ENCODE measurements at places on chromosomes 6 and 20.

GRCh38 chr20:59820204-59821041, 113.0 kb downstream of the SYCP2 start:
- no peak for DNase-seq

GRCh38 chr20:24098886-24099285, 110.3 kb upstream of the GGTLC1 start:
- DNase-seq: no peak

- no peak for DNase-seq
Measured at GRCh38 chr20:11867291-11867919, 50.3 kb upstream of the BTBD3 start.

DNA sequence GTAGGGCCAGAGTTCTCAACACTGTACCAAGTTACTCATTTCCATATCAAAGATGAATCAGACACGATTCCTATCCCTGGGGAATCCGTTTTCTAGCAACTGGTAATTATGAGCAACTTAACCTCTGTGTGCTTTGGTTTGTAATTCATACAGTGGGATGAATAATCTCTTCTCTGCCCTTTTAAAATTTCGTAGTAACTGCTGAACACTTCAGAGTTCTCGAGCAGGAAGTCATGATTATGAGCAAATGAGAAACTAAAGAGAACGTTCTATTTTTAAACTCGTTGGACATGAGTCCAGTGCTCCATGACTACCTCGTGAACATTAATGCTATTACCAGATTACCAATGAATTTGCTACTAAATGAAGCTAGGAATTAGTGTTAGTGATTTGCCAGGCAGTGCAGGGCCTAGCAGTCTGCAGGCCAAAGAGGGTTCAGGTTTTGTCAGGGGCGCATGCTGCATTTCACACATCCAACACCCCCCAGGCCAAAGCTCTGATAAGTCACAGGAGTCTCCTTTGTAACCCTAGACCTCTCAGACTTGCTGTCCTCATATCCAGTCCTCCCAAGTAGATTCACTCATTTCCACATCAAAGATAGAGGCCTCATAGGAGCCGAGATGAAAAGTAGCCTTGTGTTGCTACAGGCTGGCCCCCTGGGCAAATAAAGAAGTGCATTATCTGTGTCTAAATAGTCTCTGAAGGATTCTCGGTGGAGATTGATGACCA, 45.8 kb upstream of the VSTM2L start:
- no peak for DNase-seq

- no peak for DNase-seq
Measured at GRCh38 chr20:44572551-44573500, 9.6 kb upstream of the PKIG start.

GRCh38 chr6:25874822-25875562, 949 bp upstream of the SLC17A3 start:
- DNase-seq: no peak

DNA sequence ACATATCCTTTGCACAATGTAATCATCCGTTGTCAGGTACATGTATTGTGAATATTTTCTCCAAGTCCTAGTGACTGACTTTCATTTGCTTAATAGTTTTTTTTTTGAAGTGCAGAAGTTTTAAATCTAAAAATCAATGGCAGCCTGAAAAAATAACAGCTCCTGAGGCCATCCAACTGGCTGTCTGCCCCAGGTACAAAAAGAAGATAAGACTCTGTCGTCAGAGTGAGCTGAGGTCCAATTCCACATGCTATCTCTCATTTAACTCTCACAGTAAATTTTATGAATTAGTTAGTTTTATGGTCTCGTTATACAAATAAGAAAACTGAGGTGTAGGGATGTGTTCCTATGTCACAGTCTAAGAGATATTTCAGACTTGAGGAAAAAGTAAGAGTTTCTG, 21.0 kb upstream of the SLPI start:
- no peak for DNase-seq

DNA sequence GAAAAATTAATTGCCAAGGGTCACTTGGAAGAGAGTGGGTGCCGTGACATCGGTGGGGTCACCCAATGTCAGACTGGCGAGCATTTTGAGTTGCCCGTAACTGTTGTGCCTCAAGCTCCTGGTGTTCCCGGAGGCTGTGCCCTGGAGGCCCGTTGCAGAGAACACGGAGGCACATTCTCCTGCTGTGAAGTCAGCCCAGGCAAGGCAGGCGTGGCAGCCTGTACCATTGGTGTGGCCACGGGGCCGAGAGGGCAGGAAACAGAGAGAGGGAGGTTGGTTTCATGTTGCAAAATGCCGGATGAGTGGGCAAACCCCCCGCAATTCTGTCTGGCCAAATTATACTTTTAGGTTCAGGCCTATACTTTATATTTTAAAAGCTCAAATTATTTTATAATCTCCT, 81.2 kb downstream of the THBS2 start:
- no peak for DNase-seq

DNA sequence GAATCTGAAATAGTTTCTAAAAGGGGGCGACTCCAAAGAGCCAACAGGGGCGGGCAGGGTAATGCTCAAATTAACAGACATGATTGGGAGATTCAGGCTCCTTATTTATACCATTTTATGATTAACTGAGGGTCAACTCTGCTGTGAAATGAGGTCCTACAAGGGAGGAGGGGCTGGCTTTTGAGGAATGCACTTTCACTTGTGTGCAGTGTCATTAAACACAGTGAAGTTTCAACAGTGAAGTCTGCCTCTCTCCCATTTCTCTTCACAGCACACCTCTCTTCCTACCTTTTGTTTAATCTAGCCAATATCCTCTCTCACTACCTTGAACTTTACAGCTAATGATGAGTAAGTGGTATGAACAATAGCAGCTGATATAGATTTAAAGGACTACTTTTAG, 557.3 kb upstream of the CITED2 start:
- no peak for DNase-seq

GRCh38 chr6:356828-357251, 34.7 kb upstream of the IRF4 start:
- no peak for DNase-seq

DNA sequence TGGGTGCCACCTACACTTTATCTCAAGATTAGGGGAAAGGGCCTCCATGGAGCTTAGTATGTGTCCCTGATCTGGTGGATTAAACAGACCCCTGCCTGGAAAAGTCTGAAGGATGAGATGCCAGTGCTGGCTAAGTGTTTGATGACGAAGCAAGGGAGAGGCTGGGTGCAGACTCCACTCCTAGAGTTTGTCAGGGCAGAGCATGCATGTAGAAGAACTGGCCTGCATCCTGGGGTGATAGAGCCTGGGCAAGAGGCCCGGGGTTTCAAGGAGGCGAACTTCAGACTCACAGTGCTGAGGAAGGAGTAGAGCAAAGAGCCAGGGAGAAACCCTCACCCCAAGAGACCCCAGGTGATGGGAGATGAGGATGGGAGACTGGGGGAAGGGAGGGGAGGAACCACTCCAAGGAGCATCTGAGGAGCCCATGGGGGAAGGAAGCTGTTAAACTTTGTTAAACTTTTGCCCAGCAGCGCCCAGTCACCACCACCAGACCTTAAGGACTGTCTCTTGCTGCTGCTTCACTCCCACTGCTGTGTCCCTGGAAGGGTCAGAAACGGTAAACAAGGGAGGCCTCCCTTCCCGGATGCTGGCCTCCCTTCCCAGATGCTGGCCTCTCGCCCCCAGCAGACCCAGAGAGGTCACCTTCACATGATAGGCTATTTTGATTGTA, 61.6 kb downstream of the RPRD1B start:
- DNase-seq: no peak

- DNase-seq: no peak
Measured at GRCh38 chr6:122400462-122401089, 1.1 kb downstream of the HSF2 start.

DNA sequence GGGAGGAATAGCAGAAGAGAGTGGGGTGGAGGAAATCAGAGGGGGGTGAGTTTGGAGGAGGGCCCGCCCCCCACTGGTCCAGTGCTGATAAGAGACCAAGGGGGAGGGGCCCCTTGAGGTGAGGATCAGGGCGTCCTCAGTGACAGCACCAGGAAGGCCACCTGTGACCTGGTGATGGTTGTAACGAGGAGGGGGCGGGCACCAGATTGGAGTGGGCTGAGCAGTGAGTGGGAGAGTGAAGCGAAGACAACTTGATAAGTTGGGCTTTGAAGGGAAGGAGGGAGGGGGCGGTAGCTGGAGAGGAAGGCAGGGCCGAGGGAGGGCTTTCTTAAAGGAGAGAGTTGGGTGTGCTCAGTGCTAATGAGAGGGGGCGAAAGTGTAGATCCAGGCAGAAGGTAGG, 30.7 kb downstream of the CDH22 start:
- DNase-seq: no peak

- DNase-seq: no peak
Measured at GRCh38 chr20:9550871-9551270, 36.5 kb downstream of the LAMP5 start.

GRCh38 chr6:119182875-119183274, 104.4 kb upstream of the FAM184A start:
- DNase-seq: no peak

- no peak for DNase-seq
Measured at GRCh38 chr20:47464380-47465101, 37.1 kb upstream of the NCOA3 start.

- no peak for DNase-seq
Measured at GRCh38 chr6:132788658-132789395, 9.6 kb downstream of the SLC18B1 start.

- DNase-seq: no peak
Measured at GRCh38 chr6:17278289-17279063, 2.7 kb upstream of the RBM24 start.

DNA sequence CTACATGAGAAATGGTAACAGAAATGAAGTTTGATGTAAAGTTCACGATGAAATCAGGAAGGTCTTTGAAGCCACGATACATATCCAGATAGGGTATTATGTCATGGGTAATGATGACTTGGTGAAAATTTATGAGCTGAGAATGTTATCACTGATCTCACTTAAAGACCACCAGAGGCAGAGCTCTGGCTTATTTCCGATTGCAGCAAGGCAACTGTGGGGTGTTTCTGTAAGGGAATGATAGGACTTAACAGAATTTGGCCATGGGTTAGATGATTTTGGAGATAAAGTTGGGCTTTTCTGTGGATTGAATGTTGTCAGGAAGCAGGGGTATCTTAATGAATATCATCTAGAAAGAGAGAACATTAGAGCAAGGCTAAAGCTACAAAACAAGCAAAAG, 508.4 kb downstream of the HDGFL1 start:
- DNase-seq: no peak

- DNase-seq: no peak
Measured at GRCh38 chr6:87391334-87391733, 16.4 kb upstream of the CFAP206 start.

DNA sequence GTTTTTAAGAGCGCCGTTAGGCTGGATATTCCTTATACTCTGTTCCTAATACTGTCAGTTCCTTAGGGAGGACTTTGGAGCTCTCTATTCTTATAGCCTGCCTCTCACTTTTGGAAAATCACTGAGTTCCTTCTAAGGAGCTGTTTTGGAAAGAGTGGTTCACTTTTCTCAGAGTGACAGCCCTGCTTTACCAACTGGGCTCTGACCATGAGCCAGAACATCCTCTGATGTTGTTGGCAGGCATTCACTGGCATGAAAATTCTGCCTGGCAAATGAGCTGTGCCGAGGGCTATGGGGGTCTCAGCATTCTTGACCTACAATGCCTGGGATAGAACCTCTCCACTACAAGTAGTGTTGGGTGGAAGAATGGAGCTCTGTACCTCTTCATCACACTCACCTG, 14.9 kb upstream of the SEMG1 start:
- no peak for DNase-seq

- DNase-seq: no peak
Measured at GRCh38 chr20:45344168-45344860, 3.9 kb downstream of the SDC4 start.

DNA sequence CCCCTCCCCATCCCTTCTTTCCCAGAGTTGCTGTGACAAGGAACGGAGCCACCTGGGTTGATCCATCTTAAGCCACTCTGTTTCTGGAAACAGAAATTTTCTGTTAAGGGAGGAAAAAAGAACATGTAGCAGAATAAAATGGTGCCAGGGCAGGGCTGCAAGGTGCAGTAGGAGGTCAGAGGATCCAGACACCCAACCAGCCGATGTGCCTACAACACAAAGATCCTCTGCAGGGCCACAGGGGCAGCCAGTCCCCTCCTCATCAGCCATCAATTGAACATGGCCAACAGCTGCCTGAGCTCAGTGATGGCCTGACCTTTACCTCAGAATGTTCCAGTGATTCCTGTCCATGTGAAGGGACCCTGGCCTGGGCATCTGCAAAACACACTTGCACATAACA, 11.9 kb downstream of the MDFI start:
- DNase-seq: no peak

GRCh38 chr6:160124605-160125004, 3.0 kb downstream of the SLC22A1 start:
- DNase-seq: no peak

- DNase-seq: no peak
Measured at GRCh38 chr6:36170704-36171103, 25.8 kb upstream of the BRPF3 start.

- no peak for DNase-seq
Measured at GRCh38 chr6:84554074-84554473, 210.3 kb downstream of the TBX18 start.

GRCh38 chr6:26543953-26544352, 5.8 kb downstream of the HMGN4 start:
- DNase-seq: no peak

- no peak for DNase-seq
Measured at GRCh38 chr6:141988954-141989705, 143.6 kb upstream of the GJE1 start.

DNA sequence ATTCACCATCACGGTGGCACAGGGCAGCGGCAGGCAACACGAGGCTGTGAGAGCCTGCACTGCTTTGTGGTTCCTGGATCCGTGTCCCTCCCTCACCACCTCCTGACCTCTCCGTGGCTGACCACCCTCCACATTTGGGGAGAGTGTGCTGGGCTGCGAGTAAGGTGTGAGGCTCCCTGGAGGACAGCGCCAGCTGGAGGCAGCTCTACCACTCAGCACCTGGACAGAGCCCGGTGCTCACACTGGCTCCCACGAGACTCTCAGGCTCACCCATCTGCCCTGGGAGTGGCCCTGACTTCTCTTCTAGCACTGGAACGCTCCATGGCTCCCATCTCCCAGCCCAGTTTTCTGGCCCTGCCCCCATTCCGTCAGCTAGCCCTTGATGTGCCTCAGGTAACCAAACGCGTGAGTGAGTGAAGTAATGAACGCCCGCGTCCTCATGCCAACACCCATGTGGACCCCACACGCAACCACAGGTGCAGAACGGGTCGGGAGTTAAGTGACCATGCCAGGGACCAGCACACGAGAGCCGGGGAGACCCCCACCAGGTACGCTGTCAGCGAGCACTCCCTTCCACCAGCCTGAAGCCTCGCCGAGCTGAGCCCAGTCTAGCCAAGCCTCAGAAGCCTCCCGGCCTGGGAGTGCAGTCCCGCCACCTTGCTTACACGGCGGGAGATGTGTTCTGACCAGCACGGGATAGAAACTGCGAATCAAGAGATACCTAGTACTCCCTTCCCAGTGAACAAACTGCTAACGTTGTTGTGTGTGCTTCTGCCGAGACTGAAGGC, 137.2 kb downstream of the WDR27 start:
- DNase-seq: no peak

GRCh38 chr20:62388839-62389600, 2.1 kb downstream of the RPS21 start:
- DNase-seq: no peak

Measured in stimulated activated CD4-positive, alpha-beta T cell treated with anti-CD3 and anti-CD28 coated beads, TNF-alpha, amount 100 ng/mL, for 4 hours (primary cell).